ENCODE measurements at places on chromosomes 1 and 21. TPM values are rescaled to one million over a fixed set of nuclear protein-coding genes. Genes with fewer than 3 reads are reported as not detected.

GRCh38 chr1:24892188-24893153 lies 37.6 kb downstream of the RUNX3 start:
- no peak overlapping the region for H3K4me3 ChIP-seq
- H3K36me3 ChIP-seq = peaks cover 5% of the 10 kb centered on the region
- no peaks in the 10 kb centered on the region for H3K27me3 ChIP-seq
- DNase-seq = no peak
- H3K4me1 ChIP-seq = no peaks in the 10 kb centered on the region

GRCh38 chr1:225388372-225388771 lies 39.5 kb downstream of the LBR start:
- no peak overlapping the region for H3K4me3 ChIP-seq
- H3K36me3 ChIP-seq = no peaks in the 10 kb centered on the region
- no peak for DNase-seq
- no peaks in the 10 kb centered on the region for H3K27me3 ChIP-seq
- no peaks in the 10 kb centered on the region for H3K4me1 ChIP-seq

GRCh38 chr1:30872033-30872947 lies 36.3 kb downstream of the SDC3 start:
- H3K27me3 ChIP-seq = peaks cover 3% of the 10 kb centered on the region
- H3K36me3 ChIP-seq = no peaks in the 10 kb centered on the region
- no peaks in the 10 kb centered on the region for H3K4me1 ChIP-seq
- H3K27ac ChIP-seq = no peak overlapping the region
- H3K4me3 ChIP-seq = no peak overlapping the region

Gene PRR9
- not detected for total RNA-seq

DNA sequence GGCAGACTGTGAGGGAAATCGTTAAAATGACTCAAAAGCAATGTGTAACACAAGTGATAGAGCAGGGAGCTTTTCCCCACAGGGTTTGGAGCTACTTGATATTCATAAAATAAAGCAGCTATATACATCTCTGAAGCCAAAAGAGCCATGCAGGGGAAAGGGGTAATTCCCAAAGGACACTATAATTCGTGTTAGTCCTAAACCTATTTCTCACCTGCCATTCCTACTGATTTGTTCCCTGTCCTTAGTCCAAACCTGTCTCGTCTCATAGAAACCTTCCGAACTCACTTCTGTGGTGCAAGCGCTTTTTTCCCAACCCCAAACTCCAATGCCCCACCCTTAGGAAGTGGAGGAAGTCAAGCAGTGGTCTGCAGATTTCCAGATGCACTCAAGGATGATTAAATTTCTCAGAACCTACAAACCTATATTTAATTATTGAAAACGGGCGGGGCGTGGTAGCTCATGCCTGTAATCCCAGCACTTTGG lies 946 bp upstream of the HNRNPR start:
- no peak for DNase-seq
- peaks cover 26% of the 10 kb centered on the region for H3K4me1 ChIP-seq
- peaks cover 16% of the 10 kb centered on the region for H3K36me3 ChIP-seq
- H3K4me3 ChIP-seq = peak overlapping the region; percentile 82

GRCh38 chr1:48695161-48695560 lies 81.5 kb downstream of the BEND5 start:
- H3K4me3 ChIP-seq = no peak overlapping the region
- H3K4me1 ChIP-seq = no peaks in the 10 kb centered on the region
- H3K36me3 ChIP-seq = no peaks in the 10 kb centered on the region
- H3K27ac ChIP-seq = no peak overlapping the region
- DNase-seq = no peak

DNA sequence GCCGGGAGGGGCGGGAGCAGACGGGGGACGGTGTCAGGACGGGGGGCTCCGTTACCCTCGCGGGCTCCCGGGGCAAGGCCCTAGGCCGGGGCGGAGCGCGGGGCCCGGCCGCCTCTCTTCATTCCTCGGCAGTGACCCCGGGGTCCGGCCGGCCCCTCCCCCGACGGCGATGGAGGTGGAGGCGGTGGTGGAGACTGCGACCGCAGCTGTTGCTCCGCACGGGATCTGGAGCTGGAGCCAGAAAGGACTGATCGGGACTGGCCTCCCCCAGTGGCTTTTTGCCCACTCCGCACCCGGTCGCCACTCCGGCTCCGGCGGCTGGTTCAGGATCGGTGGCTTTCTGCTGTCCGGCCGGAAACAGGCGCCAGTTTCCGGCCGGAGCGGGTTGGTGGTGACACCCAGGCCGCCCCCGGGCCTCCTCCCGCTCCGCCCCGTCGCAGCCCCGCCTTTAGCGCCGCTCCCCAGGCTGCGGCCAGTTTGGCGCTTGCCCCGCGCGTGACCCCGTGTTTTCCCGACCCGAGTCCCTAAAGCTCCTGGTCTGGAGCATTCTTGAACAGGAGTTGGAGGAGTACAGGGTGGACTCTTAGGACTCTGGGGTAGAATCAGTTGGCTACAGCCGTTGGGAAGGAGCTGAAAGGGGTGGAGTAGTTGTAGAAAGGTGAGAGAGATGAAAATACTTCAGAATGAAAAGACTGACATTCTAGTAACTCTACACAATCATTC lies at the start of gene OTUD7B:
TSS of gene OTUD7B (minus strand) at position 334 of the 723 bp plus-strand sequence. CDS start 33,216 bp downstream, outside the sequence.
- peak within 1 kb of the TSS; percentile 96 for H3K27ac ChIP-seq
- peaks cover 7% of the 10 kb centered on the region for H3K36me3 ChIP-seq
- H3K27me3 ChIP-seq = no peaks in the 10 kb centered on the region
- peak within 1 kb of the TSS; percentile 92 for H3K4me3 ChIP-seq
- DNase-seq = peak; percentile 78

Gene CRABP2
- 0.45 TPM for total RNA-seq

- peaks cover 7% of the 10 kb centered on the region for H3K36me3 ChIP-seq
- H3K4me1 ChIP-seq = peaks cover 3% of the 10 kb centered on the region
- H3K27ac ChIP-seq = no peak overlapping the region
These were observed 226.5 kb downstream of the SMYD3 start for GRCh38 chr1:246280551-246280950.

Gene ANKRD35
- 0.20 TPM for total RNA-seq

DNA sequence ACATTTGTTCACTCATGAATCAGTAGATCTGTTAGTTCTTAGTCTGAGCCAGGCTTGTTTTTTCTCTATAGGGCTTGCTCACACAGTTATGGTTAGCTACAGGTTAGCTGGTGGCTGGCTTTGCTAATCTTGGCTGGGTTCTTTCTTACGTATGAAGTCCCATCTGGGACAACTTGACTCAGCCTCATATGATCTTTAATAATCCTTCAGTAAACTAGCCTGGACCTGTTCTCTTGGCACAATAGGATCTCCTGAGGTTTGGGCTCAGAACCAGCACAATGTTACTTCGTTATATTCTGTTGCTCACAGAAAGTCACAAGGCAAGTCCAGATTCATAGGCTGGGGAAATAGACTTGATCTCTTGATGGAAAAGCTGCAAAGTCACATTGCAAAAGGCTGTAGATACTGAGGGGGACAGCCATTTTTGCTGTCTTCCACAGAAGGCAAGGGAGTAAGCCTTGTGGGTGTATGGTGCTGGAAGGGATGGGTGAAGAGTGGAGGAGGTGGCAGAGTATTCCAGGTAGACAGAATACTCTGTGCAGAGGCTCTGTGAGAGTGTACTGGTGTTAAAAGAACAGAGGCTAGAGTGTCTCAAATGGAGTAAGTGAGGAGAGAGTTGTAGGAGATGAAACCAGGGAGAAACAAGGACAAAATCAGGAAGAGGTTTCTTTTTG lies 24.4 kb downstream of the EFCAB7 start:
- no peaks in the 10 kb centered on the region for H3K27me3 ChIP-seq
- H3K27ac ChIP-seq = no peak overlapping the region
- no peaks in the 10 kb centered on the region for H3K4me1 ChIP-seq
- no peak overlapping the region for H3K4me3 ChIP-seq
- DNase-seq = no peak

Gene FAM163A
- total RNA-seq = 0.10 TPM

Gene ETV3L
- total RNA-seq = not detected

DNA sequence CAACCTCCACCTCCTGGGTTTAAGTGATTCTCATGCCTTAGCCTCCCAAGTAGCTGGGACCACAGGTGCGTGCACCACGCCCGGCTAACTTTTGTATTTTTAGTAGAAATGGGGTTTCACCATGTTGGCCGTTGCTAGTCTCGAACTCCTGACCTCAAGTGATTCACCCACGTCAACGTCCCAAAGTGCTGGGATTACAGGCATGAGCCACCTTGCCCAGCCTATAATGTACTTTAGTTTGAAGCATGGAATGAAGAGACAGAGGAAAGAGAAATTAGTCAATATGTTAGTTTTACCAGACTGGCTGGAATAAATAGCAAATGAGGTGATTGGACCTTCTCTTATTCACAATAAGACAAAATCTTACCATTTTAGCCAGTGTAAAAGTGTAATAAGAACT lies 89.0 kb downstream of the GTF2B start:
- H3K4me3 ChIP-seq = no peak overlapping the region
- no peaks in the 10 kb centered on the region for H3K27me3 ChIP-seq
- no peak for DNase-seq
- peaks cover 41% of the 10 kb centered on the region for H3K36me3 ChIP-seq
- peak overlapping the region; percentile 84 for H3K27ac ChIP-seq

Gene THEM5
- not detected for total RNA-seq

DNA sequence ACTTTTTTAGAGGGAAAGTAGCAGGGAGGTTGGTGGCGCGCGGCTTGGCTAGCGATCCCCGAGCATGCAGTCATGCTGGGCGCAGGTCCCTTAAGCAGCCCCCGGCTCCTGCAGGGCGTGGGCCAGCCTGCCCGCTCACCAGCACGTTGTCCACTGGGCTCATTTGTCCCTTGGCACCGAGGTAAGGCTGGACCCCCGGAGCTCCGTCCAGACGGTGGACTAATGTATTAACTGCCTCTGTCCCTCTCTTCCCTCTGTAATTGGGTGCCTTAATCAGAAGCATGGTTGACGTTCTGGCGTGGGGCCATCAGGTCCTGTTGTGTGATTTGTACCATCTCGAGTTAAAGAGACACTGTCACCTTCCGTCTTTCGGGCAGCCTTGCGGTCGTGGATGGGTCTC lies 17.7 kb downstream of the TMEM201 start:
- H3K36me3 ChIP-seq = peaks cover 14% of the 10 kb centered on the region
- H3K27me3 ChIP-seq = no peaks in the 10 kb centered on the region
- H3K27ac ChIP-seq = no peak overlapping the region
- DNase-seq = no peak
- no peak overlapping the region for H3K4me3 ChIP-seq

Gene KRTAP20-3
- not detected for total RNA-seq

- no peak overlapping the region for H3K27ac ChIP-seq
- DNase-seq = no peak
- H3K4me1 ChIP-seq = peaks cover 13% of the 10 kb centered on the region
- peaks cover 51% of the 10 kb centered on the region for H3K27me3 ChIP-seq
- no peaks in the 10 kb centered on the region for H3K36me3 ChIP-seq
These were observed 184.2 kb downstream of the ETS2 start for GRCh38 chr21:38989745-38990423.

GRCh38 chr1:199010492-199010891 lies 371.7 kb downstream of the PTPRC start:
- H3K4me1 ChIP-seq = peaks cover 14% of the 10 kb centered on the region
- peak; percentile 20 for DNase-seq
- no peak overlapping the region for H3K4me3 ChIP-seq
- no peaks in the 10 kb centered on the region for H3K27me3 ChIP-seq
- H3K36me3 ChIP-seq = no peaks in the 10 kb centered on the region
- no peak overlapping the region for H3K27ac ChIP-seq

DNA sequence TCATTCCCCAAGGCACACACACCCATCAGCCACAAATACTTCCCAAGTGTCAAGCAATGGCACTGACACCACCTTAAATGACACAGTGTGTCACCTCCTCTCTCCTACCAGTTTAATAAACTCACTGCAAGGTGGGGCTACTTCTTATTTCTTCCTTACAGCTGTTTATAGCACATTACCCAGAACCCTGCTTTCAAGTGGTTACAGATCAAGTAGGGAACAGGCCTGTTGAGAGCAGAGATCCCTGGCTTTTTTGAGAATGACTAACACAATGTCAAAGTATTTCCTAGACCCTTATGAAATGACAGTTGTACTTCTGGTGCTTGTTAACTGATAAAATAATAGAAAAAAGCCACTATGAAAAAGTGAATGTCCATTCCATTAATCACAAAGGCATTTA lies 19.8 kb downstream of the ZBTB17 start:
- peaks cover 95% of the 10 kb centered on the region for H3K4me1 ChIP-seq
- no peaks in the 10 kb centered on the region for H3K27me3 ChIP-seq
- peaks cover 8% of the 10 kb centered on the region for H3K36me3 ChIP-seq
- peak overlapping the region; percentile 66 for H3K27ac ChIP-seq
- no peak overlapping the region for H3K4me3 ChIP-seq

DNA sequence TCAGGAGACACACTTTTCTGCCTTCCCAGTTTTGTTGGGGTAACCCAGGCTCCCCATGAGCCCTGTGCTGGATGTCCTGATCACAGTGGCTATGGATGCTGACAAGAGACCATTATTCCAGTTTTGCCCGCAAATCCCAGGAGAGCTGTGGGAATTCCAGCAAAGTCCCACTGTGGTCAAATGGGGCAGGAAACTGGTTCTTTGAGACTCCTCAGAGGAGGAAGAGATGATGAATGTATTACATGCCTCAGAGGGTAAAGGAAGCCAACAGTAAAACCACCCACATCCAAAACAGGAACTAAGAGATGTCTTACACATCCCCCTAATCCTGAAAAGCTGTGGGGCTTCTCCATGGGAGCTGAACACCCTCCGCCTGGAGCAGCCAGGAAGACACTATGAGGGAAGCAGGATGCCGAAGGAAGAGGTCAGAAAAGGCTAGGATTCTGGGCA lies 12.8 kb upstream of the MPZL1 start:
- peak overlapping the region; percentile 52 for H3K27ac ChIP-seq
- no peak for DNase-seq
- peaks cover 33% of the 10 kb centered on the region for H3K4me1 ChIP-seq
- no peaks in the 10 kb centered on the region for H3K27me3 ChIP-seq

Gene VSIG8
- not detected for total RNA-seq

DNA sequence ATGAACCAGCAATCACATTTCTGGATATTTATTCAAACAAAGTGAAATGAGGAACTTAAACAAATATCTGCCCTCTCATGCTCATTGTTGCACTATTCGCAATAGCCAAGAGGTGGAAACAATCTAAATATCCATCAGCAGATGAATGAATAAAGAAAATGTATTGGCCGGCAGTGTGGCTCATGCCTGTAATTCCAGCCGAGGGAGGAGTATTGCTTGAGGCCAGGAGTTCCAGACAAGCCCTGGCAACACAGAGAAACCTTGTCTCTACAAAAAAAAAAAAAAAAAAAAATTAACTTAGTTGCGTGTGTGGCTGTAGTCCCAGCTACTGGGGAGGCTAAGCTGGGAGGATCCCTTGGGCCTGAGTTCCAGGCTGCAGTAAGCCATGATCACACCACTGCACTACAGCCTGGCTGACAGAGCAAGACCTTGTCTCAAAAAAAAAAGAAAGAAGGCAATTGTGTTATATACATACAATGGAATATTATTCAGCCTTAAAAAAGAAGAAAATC lies 191.4 kb downstream of the AKT3 start:
- no peaks in the 10 kb centered on the region for H3K27me3 ChIP-seq
- no peak for DNase-seq
- no peak overlapping the region for H3K4me3 ChIP-seq
- no peak overlapping the region for H3K27ac ChIP-seq
- no peaks in the 10 kb centered on the region for H3K4me1 ChIP-seq
- peaks cover 31% of the 10 kb centered on the region for H3K36me3 ChIP-seq

- no peak for DNase-seq
- H3K27me3 ChIP-seq = peaks cover 12% of the 10 kb centered on the region
These were observed 87.4 kb upstream of the C1orf21 start for GRCh38 chr1:184299406-184299790.

Data from activated naive CD4-positive, alpha-beta T cell treated with anti-CD3 and anti-CD28 coated beads for 36 hours (primary cell).